IPS-NIHi11 (cell line): ENCODE measurements at places on chromosomes 11 and 22.

DNA sequence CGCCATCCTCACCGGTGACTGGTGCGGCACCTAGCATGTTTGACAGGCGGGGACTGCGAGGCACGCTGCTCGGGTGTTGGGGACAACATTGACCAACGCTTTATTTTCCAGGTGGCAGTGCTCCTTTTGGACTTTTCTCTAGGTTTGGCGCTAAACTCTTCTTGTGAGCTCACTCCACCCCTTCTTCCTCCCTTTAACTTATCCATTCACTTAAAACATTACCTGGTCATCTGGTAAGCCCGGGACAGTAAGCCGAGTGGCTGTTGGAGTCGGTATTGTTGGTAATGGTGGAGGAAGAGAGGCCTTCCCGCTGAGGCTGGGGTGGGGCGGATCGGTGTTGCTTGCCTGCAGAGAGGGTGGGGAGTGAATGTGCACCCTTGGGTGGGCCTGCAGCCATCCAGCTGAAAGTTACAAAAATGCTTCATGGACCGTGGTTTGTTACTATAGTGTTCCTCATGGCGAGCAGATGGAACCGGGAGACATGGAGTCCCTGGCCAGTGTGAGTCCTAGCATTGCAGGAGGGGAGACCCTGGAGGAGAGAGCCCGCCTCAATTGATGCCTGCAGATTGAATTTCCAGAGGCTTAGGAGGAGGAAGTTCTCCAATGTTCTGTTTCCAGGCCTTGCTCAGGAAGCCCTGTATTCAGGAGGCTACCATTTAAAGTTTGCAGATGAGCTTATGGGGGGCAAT lies 1.1 kb downstream of the NEAT1 start:
- DNase-seq, result no peak

GRCh38 chr22:31425331-31426050 lies 26.1 kb downstream of the DRG1 start:
- DNase-seq, result no peak

GRCh38 chr11:116581349-116581748 lies 191.4 kb downstream of the BUD13 start:
- peak; percentile 55 for DNase-seq

- no peak for DNase-seq
Measured at GRCh38 chr11:72627594-72628281, 46.5 kb downstream of the PDE2A start.

- no peak for DNase-seq
Measured at GRCh38 chr11:17387811-17388210, 648 bp downstream of the KCNJ11 start.

DNA sequence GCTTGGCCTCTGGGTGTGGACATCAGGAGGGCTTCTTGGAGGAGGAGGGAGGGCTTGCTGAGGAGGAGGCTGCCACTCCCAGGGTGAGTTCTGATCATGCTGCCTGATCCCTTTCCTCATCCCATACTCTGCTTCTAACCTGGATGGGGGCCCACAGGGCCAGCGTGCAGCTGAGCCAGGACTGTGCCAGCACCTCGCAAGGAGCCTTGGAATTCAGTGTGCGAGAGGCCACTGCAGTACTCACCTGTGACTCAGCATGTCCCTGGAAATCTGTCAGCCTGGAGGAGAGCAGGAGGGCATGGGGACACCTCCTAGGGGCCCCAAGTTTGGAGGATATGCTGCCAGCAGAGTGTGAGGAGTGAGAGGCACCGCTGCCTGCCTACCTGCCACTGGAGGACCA lies 4.2 kb upstream of the GAB4 start:
- DNase-seq, result no peak

DNA sequence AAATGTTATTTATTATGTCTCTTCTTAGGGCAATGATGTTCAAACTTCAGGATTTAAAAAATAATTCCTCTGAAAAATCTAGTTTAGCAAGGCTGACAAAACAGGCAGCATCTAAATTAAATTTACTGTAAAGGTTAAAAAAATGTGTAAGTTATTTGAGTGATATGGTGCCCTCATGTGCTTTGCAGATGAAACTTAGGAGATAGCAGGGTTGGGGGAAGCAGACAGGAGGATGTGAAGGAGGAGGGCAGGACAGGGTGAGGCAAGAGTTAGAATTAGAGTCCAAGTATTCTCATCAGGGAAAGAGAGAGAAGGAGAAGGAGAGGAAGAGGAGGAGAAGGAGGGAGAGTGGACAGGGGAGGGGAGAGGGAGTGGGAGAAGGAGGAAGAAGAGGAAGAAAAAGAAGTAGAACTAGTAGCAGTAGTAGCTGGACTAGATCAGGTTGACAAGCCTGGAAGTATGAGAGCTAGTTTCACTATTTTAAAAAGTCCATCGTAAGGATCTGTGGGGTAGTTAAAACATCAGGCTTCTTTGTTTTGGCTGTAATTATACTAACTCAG lies 141.2 kb upstream of the SESN3 start:
- no peak for DNase-seq

DNA sequence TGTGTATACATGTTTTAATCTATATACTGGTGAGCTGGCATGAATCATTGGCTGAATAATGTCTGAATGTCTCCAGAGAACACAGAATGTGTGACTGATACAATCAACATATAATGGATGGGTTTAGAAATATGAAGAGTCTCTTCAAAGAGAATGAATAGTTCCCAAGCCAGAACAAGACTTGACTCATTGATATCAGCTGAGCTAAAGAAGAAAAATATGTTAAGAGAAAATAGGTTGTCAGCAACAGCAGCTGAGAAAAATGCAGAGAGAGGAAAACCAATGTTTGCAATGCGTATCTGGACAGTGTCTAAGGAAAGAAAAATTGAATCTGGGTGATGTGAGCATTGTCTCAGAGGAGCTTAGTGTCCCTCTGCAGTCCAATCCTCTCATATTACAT lies 1281.8 kb upstream of the TENM4 start:
- DNase-seq, result no peak

- no peak for DNase-seq
Measured at GRCh38 chr11:47857892-47858543, 9.9 kb upstream of the NUP160 start.

DNA sequence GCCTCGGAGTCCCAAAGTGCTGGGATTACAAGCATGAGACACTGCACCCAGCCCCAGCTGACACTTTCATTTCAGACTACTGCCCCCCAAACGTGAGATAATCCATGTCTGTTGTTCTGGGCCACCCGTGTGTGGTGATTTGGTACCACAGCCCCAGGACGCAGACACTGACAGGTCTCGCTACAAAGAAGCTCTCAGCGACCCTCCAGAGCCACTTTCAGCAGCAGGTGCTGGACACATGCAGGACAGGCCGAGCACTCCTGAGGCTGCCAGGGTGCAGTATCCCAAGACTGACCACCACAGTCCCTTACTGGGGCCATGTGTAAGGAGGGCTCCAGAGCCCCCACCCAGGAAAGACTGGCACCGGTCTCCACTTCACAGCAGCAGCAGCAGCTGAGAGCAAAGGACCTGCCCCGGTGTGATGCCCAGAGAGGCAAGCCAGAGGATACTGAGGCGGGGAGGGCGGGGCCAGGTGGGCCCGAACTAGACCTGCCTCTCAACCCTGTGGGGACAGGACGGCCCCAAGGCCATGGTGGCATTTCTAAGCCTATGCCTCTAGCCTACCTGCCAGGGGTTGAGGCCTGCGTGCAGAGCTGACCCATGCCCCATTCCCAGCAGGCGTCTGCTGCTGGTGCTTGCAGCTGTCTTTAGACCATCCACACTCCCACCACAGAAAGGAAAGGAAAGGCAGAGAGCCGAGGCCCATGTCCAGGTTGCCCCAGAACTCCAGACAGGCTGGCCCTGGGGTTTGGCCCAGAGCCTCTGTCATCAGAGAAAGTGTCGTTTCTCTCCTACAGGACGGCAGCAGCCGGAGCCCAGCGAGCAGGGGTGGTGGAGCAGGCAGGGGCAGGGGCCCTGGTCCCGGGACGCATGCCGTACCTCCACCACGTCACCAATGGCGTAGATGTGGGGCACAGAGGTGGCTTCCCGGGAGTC lies 28.0 kb upstream of the GNB1L start:
- DNase-seq, result no peak

DNA sequence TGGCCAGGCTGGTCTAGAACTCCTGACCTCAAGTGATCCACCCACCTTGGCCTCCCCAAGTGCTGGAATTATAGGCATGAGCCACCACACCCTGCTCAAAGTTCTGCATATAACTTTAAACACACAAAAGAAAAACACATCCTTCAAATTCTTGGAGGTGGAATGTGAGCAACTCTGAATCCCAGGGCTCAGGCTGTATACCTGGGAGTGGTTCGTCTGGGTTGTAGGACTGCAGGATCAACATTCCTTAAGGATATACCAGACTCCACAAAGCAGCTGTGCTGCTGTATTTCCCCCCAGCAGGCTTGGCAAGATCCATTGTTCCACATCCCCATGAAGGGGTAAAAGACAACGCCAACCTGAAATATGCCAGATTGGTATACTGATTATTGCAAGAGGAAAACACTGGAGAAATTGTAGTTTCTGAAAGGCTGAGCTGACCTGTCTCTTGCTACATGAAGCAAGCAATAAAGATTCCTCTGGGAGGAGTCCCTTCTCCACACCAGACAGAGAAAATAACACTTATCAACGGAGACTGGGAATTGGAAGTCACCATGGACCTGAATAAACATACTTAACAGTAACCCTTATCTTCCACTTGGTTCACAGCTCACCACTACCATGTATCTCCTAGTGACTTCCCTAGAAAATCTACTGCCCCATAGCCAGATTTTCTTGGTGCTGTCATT lies 12.2 kb upstream of the RPS3 start:
- no peak for DNase-seq

- no peak for DNase-seq
Measured at GRCh38 chr22:43317239-43317638, 25.9 kb downstream of the SCUBE1 start.

DNA sequence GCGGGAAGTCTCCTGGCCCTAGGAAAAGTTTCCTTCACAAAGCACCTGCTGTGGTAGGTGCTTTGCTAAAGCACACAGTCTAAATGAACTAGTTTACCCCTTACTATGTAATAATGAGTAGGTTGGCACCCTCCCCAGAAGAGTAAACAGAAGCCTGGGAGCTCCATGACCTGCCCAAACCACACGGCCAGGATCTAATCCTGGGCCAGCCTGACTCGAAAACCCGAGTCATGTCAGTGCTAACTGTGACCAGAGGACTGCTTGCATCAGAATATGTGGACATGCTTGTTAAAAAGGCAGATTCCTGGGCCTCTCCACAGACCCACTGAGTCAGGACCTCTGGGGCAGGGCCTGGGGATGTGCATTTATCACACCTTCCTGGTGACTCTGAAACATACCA lies 67.7 kb downstream of the PANX1 start:
- DNase-seq, result no peak

DNA sequence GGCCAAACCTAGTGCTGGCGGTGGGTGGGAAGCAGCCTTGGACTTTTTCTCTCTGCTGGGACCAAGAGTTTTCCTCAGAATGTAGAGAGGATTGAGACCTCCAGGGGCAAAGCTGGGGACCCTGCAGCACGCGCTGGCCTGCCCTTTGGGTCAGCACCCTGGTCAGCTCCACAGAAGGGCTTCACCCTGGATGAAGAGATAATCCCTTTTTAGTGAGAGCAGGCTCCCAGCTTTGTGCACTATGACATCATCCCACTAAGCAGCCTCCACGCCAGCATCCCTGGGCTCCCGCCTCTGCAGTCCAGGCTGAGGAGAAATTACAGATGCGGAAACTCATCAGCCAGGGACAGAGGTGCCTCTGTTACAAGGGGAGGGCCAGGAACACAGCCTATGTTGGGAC lies 23.5 kb downstream of the DRICH1 start:
- peak; percentile 83 for DNase-seq

DNA sequence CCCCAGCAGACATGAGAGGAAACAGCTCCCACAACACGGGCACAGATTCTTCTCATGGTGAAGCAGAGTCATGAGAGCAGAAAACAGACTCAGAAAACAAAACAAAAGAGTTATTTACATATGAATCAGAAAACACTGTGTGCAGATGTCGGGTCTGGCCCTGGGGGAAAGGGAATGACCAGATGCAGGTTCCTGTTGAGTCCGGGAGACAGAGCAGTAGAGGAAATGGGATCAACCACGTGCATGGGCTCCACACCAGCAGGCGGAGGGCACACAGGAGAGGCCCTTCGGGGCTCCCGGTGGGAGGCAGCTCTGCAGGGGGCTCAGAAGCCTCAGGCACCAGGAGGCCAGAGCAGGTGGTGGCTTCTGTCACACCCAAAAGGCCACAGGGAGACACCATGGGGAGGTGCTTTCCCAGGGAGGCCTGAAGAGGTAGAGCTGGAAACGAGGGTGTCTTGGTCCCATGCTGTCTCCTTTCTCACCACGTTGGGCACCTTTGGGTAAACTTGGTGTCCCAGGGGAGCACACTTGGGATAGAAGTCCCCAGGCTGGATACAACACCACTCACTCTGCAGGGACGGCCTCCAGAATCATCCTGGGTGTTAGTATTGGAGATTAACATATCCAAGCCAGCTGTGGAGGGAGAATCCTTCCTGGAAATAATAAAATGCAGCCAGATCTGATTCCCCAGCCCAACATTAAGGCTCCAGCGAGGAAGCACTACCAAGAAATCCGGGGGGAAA lies 764.7 kb downstream of the BRD1 start:
- DNase-seq, result no peak

GRCh38 chr11:133922078-133922870 lies 34.5 kb downstream of the IGSF9B start:
- DNase-seq, result no peak

DNA sequence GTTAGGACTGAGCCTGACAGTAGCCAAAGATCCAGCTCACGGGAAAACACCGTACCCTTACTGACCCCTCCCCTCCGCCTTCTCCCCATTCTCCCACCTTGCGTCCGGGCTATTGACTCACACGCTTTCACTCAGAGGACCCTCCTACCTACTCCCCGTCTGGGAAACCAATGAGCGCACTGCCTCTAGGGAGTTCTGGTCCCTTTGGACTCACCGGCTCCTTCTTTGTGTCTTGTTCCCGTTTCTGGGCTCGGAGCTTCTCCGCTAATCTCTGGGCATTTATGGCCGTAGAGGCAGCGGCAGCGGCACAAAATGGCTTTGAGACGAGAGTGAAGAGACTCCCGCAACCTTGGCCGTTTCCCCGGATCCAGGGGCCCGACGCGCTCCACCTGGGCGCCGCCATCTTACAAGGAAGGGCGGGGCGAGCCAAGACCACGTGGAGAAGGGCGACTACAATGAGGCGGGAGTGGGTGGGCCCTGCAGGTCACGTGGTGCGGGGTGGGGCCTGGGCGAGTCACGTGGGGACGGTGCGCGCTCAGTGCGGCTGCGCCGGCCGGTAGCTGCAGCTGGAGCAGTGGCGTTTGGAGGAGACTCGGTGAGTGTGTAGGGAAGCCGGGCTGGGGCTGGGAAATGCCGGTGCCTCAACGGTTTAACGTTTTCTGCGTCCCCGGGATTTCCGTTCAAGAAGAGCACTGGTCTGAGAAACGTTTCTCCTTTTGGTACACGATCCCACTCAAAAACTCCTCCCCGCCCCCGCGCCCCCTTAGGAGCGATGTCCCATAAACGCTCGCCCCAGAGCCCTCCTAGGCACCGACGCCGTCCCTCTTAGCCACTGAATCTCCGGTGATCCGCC lies at the start of the genes FAM118B and RPUSD4:
FAM118B (plus strand) TSS at position 547 of the 853 bp plus-strand sequence. CDS start 23,220 bp downstream, outside the sequence.
RPUSD4 (minus strand) TSS at position 415 of the 853 bp plus-strand sequence; CDS start at position 403, 12 bp downstream.
- peak; percentile 100 for DNase-seq

GRCh38 chr11:116311206-116311605 lies 461.6 kb downstream of the BUD13 start:
- no peak for DNase-seq

- no peak for DNase-seq
Measured at GRCh38 chr11:69512136-69512535, 30.7 kb downstream of the LINC01488 start.
